KBM-7 (cell line): ENCODE measurements at places on chromosomes 3 and 15.

- DNase-seq: no peak
Observed at GRCh38 chr3:61578667-61579367, 17.4 kb downstream of the PTPRG start.

- DNase-seq: peak; percentile 86
Observed at GRCh38 chr15:55108858-55109518, 87.8 kb downstream of the RSL24D1 start.

DNA sequence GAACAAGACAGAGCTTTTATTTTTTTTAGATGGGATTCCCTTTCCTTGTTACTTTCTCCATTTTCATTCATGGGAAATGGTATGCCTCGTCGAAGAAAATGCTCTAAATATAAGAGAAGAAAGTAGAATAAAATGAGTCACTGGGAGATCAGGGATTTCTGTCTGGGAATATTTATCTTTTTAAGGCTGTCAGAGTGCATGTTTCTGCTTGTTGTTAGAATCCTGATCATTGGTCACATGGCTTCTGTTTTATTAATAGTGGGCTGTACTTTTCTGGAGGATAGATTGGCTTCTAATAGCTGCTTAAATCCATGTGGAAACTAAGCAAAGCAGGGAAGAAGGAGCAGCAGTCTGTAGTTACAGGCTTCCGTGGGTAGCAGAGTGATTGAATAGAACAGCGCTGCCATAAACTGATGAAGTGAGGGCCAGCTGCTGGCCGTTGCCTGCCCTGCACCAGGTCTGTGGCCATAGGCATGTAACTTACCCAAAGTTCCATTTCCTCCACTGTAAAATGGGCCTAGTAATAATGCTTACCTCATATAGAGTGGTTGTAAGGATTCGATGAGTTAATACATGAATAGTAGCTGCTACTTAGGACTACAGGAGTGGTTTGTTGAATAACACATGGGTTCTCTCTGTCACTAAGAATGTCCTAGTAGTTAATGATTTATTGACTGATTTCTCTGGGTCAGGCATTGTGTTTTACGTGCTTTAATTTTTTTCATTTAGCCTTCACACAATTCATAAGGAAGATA is 289.9 kb downstream of the SATB1 start:
- DNase-seq: no peak

DNA sequence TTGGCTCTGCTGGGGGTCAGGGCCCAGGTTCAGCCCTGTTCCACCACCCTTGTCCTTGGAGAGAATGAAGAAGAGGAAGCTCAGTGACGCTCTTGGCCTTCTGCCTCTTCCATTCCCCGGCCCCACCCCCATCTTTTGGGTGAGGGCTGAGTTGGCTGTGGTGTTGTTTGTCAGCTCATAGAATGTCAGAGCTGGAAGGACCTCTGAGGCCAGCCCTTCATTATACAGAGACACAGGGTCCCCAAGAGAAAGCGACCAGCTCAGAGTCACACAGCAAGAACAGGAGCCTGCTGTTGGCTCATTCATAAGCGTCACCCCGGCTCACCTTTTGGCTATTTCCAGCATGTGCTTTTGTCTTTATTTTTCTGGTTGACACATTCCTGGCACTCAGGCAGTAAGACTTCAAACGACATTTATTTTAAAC is 68.2 kb downstream of the AAGAB start:
- peak; percentile 81 for DNase-seq

DNA sequence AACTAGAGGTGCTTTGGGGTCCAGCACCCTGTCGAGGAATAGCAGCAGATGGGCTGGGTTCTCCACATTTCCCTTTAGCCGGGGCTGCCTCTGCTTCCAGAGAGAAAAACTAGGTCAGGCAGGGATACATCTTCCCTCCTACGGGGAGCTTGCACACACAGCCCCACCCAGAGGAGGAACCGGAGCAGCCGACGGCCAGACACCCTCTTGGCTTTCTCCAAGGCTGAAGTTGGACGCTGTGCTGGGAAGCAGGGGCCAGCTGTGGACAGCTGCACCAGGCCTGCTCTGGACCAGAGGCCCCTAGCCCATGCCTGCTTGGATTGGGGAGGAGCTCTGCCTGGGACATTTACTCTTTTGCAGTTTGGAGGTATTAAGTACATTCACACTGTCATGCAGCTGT is 44.7 kb upstream of the NR2C2 start:
- no peak for DNase-seq

DNA sequence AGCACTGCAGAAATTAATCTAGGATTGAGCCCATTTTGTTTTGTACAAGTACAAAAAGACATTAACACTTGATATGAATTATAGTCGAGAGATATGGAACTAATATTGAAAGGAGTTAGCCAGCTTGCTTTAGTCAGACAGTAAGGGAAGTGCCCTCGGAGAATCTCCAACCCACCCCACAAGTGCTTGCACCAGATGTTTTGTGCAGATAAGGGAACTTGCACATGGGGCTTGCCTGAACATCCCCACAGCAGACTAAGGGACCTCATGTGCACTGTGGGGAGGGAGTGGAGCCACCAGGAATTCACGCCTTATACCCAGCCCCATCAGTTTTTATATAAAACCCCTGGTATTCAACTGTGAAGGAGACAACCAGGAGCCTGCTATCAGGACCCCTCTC is 122.3 kb downstream of the EFHB start:
- peak; percentile 95 for DNase-seq

DNA sequence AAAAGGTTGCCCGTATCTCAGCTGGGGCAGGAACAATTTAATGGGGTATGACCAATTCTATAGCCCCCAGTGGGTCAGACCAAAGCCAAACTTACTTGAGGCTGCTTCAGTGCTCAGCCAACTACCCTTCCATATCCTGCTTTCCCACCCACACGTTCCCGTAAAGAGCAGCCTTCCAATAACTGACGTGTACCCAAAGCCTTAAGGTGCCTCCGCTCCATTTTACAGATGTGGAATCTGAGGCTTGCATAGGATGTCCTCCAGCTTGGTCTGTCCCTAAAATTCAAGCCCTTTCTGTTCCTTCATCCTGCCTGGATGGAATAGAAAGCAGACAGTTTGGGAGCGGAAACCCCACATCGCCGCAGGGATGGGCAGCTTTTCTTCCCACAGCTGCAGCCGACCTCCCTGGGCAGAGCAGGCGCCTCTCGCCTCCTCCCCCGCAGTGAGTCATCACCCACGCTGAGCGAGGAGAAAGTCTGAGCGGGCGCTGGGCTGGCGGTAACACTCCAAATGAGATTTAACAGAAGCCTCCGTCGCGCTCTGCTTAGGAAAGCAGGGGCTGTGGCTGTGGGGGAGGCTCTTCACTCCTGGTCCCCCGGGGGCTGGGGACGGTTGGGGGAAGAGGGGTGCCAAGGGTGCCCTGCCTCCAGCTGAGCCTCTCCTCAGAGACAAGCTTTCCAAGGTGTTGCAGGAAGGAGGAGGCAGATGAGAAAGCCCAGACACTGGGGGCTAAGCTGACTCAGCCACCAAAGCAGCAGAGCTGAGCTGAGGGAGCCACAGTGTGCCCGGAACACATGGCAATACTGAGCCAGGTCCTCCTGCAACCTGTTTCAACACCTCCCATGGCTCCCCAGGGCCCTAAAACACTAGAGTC is 57.8 kb upstream of the HRH1 start:
- peak; percentile 84 for DNase-seq

GRCh38 chr3:122003606-122004005 is 18.4 kb downstream of the ILDR1 start:
- no peak for DNase-seq

DNA sequence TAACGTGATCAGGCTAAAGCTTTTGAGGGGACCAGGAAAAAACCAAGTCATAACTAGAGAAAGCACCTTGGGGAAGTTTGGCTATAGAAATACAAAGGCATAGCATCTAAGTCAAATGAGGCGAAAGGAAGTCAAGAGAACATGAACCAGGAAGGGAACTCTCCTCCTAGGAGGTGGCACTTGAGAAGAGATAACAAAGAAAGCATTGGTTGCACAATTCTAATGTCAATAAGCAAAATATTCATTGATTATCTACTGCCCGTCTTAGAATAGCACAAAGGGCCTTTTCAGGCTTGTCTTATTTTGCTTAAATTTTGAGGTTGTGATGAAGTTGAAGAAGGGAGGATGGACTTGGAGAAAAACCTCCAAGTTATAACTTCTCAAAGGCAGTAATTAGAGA is 73.4 kb downstream of the ALCAM start:
- no peak for DNase-seq

GRCh38 chr15:31245135-31245689 is 81.4 kb upstream of the KLF13 start:
- DNase-seq: no peak

GRCh38 chr3:100097919-100098783 is 16.1 kb downstream of the FILIP1L start:
- DNase-seq: no peak

- DNase-seq: no peak
Observed at GRCh38 chr3:108486941-108487340, 23.5 kb downstream of the MYH15 start.

- no peak for DNase-seq
Observed at GRCh38 chr15:66136948-66137347, 116.6 kb downstream of the MEGF11 start.

DNA sequence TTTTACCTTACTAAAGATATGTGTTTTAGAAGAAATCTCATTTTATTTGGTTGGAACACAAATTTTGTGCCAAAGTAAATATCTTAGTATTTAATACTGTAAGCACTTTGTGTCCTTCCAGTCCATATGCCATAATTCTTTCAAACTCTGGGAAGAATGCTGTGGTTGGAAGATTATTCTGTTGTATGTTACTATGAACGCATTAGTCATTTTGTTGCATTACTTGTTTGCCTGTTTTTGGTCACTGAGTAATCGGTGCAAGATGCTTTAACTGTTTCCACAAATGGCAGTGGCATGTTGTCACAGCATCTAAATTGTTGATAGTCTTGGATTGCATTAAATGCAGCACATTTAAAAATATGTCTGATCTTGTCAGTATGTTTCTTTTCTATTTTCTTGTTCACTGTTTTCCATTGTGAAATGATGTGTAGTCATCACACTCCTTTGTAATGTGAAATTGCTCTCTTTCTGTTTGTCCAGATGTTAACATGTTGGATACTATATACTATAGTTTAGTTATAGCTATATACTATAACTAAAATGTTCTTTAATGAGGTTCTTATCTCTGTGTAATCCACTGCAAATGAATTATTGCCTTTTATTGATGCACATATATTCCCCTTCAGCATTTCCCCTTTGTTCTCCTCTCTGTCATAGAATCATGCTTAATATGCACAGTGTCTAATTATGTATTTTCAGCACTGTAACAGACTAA is 89.9 kb upstream of the FLNB start:
- no peak for DNase-seq

DNA sequence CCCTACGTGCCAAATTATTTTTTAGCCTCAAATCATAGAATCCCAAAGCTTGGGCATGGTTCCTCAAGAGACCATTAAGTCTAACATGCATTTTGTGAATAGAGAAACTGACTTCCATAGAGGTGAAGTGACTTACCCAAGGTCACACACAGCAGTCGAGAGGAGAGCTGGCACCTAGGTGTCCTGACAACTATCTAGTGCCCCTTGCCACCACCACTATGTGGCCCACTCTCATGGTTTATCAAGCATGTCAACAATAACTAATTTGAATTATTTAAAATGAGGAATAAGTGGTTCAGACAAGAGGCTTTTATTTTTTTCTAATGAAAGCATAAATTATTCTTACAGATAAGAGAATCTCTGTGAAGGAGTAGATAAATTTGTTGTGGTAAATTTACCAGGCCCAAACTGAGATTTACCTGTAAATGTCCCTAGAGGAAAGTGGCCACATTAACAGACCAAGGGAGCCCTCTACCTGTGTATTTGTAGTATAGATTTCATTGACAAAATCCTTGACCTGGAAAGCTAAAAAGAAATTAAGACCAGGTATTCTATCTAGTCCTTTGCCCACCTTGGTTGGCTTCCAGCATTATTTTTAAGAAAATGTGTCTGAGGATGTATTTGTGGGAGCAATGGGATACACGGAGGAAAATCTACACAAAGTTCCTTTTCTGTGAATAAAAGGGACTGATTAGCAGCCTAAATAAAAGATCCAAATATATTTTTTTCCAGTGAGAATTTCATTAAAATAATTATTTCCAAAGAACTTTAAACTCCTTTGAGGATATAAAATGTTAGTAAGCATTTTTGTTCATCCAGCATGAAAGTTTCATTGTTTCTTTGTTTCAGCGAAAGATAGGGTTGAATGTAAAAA is 49.1 kb downstream of the IQCH start:
- DNase-seq: peak; percentile 61

GRCh38 chr15:74458473-74458872 is 2.5 kb downstream of the UBL7 start:
- DNase-seq: no peak

- no peak for DNase-seq
Observed at GRCh38 chr3:79178471-79179180, 589.2 kb downstream of the ROBO1 start.

- DNase-seq: no peak
Observed at GRCh38 chr3:105823149-105823867, 45.5 kb downstream of the CBLB start.

GRCh38 chr15:95141486-95141885 is 910.1 kb downstream of the MCTP2 start:
- no peak for DNase-seq

DNA sequence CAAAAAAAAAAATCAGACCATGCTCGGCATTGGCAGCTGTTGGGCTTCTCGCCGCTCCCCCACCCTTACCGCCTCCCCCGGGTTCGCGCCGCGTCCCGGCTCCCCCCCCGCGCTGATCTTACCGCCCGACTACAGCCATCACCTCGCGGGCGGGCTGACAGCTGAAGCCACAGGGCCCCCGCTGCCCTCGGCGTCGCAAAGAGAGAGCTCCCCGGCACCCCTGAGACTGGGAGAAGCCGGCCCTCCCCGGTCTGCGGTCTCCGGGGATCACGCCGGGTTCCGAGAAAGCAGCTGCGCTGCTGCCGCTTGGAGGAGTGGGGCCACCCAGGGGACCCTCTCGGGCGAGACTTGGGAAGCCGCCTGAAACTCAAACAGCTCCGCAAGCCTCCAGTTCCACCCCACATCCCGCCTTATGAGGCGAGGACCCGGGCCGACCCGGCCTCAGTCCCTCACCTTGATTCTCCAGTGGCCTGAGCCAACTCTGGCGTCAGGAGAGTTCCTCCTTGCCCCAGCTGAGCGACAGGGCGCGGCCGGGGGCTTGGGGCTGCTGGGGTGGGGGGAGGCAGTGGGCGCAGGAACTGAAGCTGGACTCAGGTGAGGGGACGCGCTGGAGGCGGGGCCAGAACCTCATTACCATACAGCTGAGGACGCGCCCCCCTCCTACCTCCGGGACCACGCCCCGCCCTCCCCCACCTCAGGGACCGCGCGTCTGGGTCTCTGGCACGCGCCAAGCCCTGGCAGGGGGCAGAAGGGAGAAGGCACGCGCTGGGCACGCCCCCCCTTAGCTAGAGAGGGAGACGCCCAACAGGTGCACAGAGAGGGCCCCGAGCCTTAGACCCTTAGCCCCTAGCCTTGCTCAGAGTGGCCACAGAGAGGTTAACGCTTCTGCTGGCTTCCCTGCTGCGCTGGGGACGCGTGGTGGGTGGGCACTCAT is 1.0 kb upstream of the DLL4 start:
- peak; percentile 35 for DNase-seq

DNA sequence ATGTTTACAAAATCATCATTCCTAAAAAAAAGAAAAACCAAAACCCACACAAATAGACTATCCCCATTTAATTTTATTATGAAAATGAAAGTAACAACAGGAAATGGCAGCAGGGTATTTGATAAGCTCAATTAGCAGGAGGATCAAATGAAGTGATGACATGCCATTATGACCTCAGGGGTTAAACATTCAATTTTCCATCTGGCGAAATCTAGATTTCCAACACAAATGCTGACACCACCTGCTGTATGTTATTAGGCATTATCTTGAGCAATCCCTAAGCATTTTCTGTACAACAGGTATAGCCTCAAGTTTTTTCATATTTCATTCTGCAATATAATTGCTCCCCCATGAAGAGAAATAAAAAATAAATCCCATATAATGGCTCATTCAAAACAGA is 57.1 kb downstream of the SHQ1 start:
- no peak for DNase-seq
